ENCODE measurements at places on chromosomes 4 and X.

DNA sequence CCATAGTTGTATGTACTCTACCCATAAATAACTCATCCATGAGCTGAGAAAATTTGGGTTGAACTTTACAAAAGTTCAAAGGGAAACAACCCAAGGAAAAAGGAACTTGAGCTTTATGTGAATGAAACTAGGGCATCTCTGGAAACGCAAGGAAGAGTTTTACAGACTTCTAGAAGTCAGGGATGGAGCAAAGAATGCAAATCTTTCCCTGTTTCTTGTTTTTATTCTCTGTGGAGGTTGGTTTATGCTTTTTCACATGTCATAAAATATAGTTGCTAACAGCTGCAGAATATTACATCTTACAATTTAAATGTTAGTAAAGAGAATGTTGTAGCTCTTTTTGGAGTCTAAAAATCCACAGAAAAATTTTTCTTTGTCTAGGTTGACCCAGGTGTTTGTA, 754.1 kb downstream of the PCDH7 start:
- no peak for DNase-seq

GRCh38 chr4:184420402-184420801, 53.9 kb downstream of the IRF2 start:
- no peak for DNase-seq

DNA sequence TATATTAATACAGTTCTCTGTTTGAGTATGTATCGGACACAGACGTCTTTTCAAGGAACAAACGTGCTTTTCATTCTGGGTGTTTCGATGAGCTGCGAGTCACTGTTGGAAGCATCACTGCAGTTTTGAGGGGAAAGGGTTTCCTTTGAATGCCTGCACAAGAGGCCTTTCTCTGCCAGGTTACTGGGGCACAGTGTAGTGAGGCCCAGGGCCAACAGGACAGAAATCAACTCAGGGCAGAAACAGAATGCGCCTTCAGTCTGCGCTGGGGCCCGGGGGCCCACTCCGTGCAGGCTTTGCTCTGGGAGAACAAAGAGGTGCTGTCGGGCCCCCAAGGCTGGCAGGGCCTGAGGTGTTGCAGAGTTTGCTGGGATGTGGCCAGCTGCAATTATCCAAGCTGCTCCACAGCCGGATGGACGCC, 2.3 kb upstream of the PPP2R3B start:
- no peak for DNase-seq

DNA sequence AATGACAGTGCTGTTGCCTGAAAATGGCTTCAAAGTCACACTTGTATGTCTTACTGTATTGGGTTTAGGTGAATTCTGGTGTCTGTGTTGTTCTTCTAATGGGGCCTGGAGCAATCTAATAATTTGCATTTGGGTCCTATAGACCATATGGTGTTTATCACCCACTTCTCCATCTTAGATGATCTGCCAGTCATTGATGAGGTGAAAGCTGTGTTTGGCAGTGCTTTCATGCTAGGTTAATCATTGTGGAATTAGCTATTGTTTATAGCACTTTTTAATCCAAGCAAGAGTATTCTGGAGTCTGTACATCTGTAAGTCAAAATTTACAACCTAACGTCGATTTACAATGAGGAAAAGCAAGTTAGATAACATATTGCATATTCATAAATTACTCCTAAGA, 572.2 kb upstream of the MAGEB2 start:
- DNase-seq, result no peak

DNA sequence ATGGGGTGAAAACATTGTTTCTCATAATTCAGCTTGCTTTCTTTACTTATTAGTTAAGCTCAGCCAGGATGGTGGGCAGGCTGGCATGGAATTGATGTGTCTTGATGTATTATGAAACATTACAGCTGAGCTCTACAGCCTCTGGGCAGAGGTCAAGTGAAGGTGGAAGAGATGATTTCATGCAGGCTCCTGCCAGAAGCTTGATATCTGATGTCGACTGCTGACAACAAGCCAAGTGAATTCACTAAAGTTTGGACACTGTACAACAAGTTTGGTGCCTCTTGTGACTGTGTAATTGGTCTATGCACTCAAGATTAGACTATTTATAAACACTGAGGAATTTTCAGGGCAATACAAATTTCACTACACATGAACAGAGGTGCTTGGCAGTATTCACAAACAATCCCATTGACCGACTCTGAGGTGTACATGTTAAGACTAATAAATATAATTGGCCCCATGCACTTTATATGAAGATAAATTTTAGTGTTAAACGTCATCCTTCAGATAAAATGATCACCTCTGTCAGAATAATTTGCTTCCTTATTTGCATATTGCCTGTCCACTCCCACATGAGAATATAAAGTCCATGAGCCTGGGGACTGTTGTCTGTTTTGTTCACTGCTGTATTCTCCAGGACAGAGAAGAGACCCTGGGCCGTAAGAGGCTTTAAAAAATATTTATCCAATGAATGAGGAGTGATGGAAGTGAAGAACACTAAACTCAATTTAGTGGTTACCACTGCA, 612.2 kb downstream of the IQCM start:
- DNase-seq, result no peak

DNA sequence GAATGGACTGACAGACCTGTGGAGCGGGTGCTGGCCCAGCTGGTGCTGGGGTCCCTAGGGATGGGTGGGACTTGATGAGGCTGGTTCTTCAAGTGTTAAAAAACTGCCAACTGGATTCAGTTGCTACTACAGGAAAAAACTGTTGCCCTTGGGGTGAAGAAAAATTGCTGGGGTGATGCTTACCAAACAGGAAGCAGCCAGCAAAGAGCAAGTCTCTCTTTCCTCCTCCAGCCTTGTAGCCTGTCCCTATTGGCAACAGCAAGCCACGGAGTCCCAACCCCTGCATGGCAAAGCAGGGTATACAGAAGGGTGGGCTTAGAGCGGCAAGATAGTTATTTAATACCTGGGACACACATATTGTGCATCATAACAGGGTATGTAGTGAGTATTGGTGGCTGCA, 60.1 kb upstream of the ATP8A1 start:
- no peak for DNase-seq

DNA sequence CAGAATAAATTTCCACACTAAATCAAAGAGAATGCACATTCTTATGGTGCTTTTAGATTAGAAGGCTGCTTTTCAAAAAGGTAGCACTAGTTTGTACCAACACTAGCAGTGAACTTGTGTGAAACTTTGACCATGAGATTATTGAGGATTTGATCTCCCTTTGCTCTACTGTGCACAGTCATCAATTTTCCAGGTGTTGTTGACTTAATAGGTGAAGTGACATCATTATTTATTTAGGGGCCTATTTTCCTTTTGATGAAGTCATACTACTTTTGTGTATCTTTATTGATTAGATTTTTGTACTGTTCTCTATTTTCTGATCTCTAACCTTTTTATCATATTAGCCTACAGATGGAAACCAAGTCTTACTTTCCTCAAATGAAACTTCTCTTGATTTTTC, 507.9 kb upstream of the LCORL start:
- DNase-seq, result no peak
